LHCN-M2 (cell line): ENCODE measurements at places on chromosomes 4 and X. TPM values are rescaled to one million over a fixed set of nuclear protein-coding genes. Genes with fewer than 3 reads are reported as not detected.

DNA sequence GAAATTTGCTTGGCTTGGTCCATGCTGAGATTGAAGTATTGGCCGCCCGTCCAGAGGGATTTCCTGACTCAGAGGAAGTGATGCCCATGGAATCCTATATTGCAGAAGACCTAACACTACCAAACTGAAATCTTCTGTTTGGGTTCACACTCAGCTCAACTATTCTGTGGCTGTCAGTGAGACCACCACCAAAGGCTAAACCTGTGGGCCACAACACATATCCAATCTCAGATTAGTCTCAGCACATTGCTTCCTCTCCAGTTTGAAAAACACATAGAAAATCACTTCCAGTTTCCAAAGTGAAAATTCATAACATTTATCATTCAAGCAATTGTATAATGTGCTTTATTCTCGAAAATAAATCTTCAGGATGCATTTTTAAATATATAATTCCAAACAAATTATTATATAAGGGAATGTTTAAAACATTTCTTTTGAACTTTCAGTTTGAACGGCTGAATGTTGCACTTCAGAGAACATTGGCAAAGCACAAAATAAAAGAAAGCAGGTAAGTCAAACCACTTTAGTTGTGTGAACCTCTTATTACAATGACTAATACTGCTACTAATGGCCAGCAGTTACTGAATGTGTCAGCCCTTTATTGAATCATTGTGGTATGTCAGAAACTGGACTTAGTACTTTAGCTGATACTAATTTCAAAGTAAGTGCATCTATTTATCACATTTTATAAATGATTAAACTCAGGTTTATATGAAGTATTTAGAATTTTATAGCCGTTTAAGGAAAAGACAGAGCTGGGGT, 37.0 kb downstream of the GUCY1A1 start:
- no peak for DNase-seq

DNA sequence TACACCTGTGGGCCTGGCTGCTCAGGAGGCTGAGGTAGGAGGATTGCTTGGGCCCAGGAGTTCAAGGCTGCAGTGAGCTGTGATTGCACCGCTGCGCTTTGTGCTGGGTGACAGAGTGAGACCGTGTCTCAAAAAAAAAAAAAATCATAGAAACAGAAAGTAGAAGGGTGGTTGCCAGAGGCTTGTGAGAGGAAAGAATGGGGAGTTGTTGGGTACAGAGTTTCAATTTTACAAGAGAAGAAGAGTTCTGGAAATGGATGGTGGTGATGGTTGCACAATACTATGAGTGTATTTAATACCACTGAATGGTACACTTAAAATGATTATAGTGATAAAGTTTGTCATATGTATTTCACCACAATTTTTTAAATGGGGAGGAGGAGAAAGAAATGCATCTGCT, 10.2 kb upstream of the GLOD5 start:
- no peak for DNase-seq

- no peak for DNase-seq
Measured at GRCh38 chrX:43881410-43882293, 598 bp downstream of the MAOB start.

Gene MAGEA2B
- not detected in 2 replicates for total RNA-seq

- no peak for DNase-seq
Measured at GRCh38 chr4:154516318-154517029, 24.9 kb upstream of the DCHS2 start.

Gene QRFPR
- total RNA-seq: not detected in 2 replicates
